CD4-positive, alpha-beta T cell treated with Interleukin-15 for 1 hour (primary cell): ENCODE measurements at places on chromosomes 16 and 17.

- DNase-seq = peak; percentile 37
These were observed 9.0 kb upstream of the SPATA32 start for GRCh38 chr17:45270828-45271418.

GRCh38 chr17:39150795-39151149, 665 bp downstream of the PLXDC1 start:
- DNase-seq = no peak

DNA sequence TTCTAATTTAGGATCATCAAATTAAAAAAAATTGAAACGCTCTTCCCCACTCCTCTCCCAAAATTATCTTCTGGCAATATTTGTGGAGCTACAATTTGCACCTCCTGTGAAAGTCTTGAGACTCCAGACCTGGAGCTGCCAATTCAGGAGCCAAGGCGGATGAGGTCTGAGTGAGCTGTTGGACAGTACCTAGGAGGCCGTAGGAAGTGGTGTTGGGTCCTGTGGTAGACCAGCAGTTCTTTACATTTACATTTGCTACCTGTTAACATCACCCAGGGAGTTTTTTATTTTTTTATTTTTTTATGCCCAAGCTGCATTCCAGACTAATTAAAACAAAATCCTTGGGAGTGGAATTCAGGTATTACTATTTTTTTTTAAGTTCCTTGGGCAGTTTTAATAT, 271.0 kb downstream of the PHKB start:
- no peak for DNase-seq

DNA sequence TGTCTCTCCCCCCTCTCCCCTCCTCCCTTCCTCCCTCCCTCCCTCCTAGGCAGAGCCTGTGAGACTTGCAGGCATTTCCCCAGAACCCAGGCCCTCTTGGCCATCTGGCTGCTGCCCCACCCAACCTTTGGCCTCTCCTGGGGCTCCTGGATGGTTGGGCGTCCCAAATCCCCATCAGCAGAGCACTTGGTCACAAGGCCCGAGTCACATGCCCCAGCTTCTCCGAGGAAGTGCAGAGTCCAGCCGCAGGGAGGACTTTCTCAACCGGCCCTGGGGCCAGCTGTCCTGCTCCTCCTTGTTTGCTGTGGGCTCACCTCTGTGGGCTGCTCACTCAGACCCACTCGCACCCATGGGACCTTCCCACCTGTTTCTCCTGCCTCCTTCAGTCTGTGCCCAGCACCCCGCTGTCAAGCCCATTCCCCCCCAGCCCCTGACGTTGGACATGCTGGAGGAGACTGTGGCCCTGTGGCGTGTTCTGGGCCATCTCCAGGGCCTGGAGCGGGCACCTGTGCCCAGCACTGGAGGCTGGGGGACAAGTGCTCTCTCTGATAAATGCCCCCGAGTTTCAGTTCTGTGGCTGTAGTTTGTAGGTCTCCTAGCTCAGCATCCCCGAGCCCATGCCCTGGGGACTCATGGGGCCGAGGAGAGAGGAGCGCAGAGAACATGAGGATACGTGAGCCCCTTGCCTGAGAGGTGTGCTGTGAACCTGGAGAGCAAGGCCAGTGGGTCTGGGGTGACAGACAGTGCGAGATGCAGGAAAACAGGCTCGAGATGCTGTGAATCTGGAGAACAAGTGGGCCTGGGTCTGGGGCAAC, 42.3 kb upstream of the ZNF750 start:
- DNase-seq = peak; percentile 36

DNA sequence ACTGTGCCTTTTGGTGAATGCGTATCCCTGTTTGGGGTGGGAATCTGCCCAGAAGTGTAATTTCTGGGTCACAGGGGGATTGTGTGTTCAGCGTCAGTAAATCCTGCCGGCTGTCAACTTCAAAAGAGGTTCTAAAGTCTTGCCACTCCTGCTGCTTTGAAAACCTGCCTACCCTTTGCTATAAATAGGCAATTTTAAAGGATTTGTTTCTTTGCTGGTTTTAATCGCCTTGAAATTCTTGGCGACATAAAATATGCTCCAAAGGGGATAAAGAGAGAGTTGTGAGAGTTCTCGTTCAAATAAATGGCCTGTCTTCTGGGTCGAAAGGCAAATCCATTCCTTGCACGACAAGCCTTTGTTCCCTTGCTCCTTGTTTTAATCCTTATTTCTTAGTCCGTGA, 143.4 kb downstream of the IRF8 start:
- DNase-seq = no peak

DNA sequence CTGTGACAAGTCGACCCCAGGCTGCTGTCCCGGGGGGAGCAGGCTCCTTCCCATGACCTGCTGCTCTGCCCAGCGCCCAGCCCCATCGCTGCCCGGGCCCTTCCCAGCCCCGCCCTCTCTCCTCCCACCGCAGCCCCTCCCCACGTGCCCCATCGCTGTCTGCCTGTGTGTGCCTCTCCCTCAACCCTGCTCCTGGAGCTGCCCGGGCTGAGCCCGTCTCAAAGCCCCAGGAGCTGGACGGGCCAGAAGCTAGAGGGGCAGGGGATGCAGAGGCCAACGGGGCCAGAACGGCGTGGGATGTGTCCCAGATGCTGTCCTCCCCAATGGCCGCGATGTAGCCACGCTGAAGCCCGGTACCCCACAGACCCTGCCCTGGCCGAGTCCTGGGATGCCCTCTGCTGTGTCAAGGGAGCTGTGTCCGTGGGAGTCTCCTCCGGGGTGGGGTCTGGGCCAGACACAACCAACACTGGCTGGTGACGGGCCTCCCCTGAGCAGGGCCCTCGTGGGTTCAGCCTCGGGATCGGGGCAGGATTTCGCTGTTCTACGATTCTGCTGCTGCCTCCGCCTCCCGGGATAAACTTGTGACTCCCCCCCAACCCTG, 118.2 kb upstream of the ZNF750 start:
- peak; percentile 7 for DNase-seq

- DNase-seq = no peak
These were observed 1.1 kb downstream of the ELOB start for GRCh38 chr16:2775765-2776499.

- no peak for DNase-seq
These were observed 634 bp downstream of the SLC2A4 start for GRCh38 chr17:7281953-7282751.

- no peak for DNase-seq
These were observed 10.4 kb downstream of the C16orf46 start for GRCh38 chr16:81066681-81067080.

- peak; percentile 55 for DNase-seq
These were observed 1.6 kb downstream of the HOXB2 start for GRCh38 chr17:48543107-48543853.

- peak; percentile 33 for DNase-seq
These were observed 14.7 kb upstream of the SKAP1 start for GRCh38 chr17:48444516-48445247.

- peak; percentile 86 for DNase-seq
These were observed at the start of gene SBK1 for GRCh38 chr16:28291651-28292626. TSS of gene SBK1 (plus strand) at chr16:28292525. CDS start at chr16:28317392, 24,867 bp downstream.

- no peak for DNase-seq
These were observed 1.3 kb downstream of the GSPT1 start for GRCh38 chr16:11914210-11915113.

DNA sequence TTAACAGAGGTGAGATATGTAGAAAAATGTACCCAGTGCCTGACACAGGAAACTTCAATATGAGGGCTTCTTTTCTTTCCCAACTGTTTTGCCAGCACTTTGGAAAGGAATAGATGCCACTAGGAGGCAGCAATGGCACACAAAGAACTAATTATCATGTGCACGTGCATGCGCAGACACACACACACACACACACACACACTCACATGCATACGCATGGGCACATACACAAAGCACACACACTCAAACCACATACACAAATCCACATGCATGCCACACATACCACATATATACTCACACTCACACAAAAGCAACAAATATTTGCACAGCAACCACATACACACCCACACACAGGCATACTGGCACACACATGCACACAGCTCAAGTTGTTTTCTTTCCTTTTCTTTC, 8.8 kb upstream of the CEP112 start:
- DNase-seq = peak; percentile 59

GRCh38 chr17:68085771-68086381, 50.3 kb downstream of the KPNA2 start:
- DNase-seq = no peak
